ENCODE measurements at places on chromosomes 3 and 15. TPM values are rescaled to one million over a fixed set of nuclear protein-coding genes. Genes with fewer than 3 reads are reported as not detected.

TPRG1 gene
- total RNA-seq: 1.3 TPM

DNA sequence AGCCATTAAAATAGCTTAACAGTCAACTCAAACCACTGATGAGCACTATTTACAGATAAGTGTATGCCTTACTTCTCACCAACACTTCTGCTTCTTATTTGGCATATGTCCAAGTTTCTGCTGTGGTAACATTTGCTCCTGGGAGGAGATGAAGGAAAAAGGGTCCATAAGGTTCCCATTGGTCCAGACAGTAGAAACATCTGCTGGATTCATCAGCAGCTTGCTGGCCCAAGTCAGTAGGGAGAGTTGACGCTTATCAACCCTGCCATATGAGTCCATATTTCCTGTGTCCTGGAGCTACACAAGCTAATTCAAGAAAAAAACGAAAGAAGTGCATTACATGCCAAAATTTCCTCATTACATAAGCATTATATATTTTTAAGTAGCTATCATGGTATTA, 824.5 kb downstream of the CADM2 start:
- DNase-seq: no peak

CILP gene
- under 0.01 TPM for total RNA-seq

DNA sequence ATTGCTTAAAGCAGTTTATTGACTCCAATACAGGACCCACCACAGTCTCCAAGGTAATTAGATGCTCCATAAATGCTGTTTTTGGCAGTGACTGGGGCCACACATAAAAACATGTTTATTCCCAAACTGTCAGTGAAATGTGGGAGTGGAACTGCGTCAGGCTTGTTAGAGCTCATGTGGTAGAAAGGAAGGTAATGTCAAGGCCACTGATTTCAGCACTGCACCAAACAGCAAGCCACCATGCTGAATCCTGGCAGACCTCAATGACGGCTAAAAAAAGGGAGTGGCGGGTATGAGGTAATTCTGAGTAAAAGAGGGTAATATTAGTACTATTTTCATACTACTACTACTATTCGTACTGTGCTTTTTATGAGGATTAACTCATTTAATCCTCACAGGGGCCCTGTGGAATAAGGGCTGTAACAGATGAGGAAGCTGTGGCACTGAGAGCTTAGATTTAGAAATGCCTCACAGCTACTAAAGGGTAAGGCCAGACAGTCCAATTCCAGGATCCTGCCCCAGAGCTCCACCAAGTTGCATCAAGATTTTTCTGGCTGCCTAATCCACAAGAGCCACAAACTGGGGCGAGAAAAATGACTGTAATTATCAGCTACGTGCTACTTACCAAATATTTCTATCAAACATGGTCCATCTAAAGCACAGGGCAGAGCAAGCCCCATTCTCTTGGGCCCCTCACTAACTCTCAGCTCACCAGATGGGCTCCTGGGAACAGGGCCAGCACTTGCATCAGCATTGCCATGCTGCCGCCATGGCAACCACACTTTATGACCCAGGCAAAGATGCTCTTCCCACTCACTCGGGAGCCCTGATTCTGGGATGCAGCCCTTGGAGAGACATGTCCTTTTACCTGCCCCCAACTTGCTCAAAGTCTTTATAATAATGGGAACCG, 83.6 kb upstream of the SPATA12 start:
- peak; percentile 87 for DNase-seq

HRH1 gene
- total RNA-seq: 26.8 TPM

SNURF gene
- total RNA-seq: 12.1 TPM

GRCh38 chr3:168973206-168973605, 690.3 kb downstream of the MECOM start:
- no peak for DNase-seq

HDGFL3 gene
- 23.7 TPM for total RNA-seq

- peak; percentile 85 for DNase-seq
These were observed 482.7 kb upstream of the ADAMTS9 start for GRCh38 chr3:65170390-65171042.

- no peak for DNase-seq
These were observed 561.3 kb downstream of the IGSF11 start for GRCh38 chr3:118473343-118473742.

GRCh38 chr15:42104095-42104891, 9.9 kb upstream of the PLA2G4D start:
- DNase-seq: peak; percentile 31

ATP8B4 gene
- total RNA-seq: 90.2 TPM

- DNase-seq: no peak
These were observed 83.9 kb upstream of the ARL6 start for GRCh38 chr3:97680696-97681095.

CD80 gene
- not detected for total RNA-seq

LTK gene
- 1.6 TPM for total RNA-seq

KCNAB1 gene
- total RNA-seq: not detected

- DNase-seq: no peak
These were observed at the start of gene GPR15 for GRCh38 chr3:98531622-98532274. Gene GPR15, plus strand, starts transcription at chr3:98531978. Its CDS starts 56 bp downstream, at chr3:98532034.

YEATS2 gene
- total RNA-seq: 29.6 TPM

FRMD5 gene
- total RNA-seq: 1.3 TPM

DNA sequence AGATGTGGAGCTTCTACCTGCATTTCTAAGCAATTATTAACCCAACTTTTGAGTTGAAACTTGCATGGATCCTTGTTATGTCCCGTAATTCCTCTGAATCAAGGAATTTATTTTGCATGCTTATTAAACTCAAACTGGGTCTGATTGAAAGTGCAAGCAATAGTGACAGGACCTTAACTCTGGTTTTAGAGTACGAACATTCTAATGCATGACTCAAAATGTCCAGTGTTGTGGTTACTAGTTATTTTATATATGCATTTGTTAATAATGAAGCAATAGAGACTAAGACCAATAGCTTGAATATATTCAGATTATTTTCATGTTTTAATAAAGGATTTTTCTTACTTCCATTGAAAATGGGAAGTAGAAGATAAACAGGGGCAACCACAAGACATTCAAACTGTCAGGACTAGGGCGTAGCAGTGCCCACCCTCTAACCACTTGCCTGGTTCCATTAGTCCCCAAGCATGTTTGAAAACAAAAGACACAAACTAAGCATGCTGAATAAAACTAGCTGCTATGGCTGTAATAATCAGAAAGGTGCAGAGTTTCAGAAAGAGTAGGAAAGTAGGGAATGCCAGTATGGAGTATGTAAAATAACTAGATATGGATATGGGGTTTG, 28.1 kb downstream of the OIP5 start:
- DNase-seq: no peak

DNA sequence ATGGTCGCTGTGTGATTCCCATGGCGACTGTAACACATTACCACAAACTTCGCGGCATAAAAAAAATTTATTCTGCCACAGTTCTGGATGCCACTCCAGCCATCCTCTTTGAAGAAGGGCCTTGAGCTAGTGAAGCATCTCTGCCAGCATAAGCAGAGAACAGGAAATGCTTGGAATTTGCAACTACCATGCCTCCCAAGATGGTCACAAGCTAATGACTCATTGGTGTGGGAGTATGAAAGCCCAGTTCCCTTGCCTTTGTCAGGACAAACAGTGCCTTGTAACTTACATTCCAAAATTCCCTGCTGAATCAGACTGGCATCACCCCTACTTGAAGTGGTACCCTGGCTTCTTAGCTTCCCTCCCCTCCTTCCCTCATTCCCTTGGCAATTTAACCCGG, 129.7 kb downstream of the PROS1 start:
- DNase-seq: peak; percentile 64

DNA sequence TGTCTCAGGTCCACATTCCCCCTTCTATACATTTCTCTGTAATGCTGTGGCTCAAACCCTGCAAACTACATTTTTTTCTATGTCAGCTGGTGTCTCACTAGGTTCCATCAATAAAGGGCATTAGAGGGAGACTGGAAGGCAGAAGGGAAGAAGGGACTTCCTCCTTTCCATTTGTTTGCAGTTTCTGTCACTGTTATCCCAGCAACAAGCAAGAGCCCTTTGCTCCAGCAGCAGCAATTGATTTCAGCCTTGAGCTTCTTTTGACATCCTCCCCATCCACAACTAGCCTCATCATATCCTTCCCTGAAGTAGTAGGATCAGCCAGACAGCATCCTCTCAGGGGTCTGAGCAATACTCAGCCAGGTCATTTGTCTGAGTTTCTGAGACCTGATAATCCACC, 5.3 kb upstream of the NCK1 start:
- DNase-seq: no peak

DPPA4 gene
- total RNA-seq: not detected

DPPA2 gene
- total RNA-seq: not detected

TERC gene
- total RNA-seq: 175 TPM

DNA sequence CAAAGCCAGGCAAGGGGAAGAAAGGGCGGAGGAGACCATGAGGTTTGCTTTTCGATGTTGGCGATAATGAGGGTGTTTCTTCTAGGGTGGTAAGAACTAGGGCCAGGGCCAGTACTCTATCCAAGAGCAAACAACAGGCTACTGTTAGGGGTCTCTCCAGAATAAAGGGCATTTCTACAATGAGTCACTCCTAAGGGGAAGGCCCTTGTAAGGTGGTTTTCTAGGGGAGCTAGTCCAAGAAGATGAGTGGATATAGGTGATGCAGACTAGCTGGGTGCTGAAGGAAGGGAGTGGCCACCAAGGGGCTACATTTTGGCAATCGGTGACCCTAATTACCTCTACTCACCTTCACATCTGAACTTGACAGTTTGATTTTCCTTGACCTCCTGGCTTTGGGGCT, 148.5 kb upstream of the HACD2 start:
- DNase-seq: no peak

GRCh38 chr3:15499536-15499935, 22.0 kb downstream of the COLQ start:
- DNase-seq: peak; percentile 7

GRCh38 chr3:66554178-66554577, 53.4 kb upstream of the LRIG1 start:
- DNase-seq: peak; percentile 56

DNA sequence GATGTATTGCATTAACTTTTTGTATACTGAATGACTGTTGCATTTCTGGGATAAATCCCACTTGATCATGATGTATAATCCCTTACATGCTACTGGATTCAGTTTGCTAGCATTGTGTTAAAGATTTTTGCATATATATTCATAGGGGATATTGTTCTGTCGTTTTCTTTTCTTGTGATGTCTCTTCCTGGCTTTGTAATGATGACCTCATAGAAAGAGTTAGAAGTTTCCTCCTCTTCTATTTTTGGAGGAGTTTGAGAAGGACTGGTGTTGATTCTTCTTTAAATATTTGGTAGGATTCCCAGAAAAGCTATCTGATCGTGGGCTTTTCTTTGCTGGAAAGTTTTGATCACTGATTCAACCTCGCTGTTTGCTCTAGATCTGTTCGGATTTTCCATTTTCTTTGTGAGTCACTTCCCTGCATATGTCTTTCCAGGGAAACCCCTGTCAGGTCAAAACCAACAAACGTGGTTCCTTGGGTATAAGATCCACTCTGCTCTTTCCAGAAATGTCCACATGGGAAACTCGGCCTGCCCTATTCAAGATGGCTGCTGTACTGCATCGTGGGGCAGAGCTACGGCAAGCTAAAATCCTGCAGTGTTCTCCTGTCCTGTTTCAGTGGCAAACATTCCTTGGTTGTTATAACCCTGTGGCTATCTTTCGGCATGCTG, 120.4 kb downstream of the GABRG3 start:
- DNase-seq: no peak

- no peak for DNase-seq
These were observed 34.3 kb upstream of the ANKRD34C start for GRCh38 chr15:79248183-79248582.

ALPK3 gene
- total RNA-seq: 0.86 TPM

DNA sequence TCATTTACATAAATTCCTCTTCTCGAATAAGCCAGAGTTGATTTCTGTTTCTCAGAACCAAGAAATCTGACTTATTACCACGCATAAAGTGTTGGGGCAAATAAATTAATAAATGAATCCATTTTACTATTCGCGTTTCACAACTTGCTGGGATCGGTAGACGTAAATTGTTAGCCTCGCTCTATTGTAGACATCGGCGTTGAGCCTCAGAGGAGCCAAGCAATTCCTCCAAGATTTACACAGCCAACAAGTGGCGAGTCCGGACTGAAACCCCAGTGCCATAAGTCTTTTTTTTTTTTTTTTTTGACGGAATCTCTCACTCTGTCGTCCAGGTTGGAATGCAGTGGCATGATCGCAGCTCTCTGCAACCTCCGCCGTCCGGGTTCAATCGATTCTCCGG, 8.9 kb downstream of the KLHL6 start:
- DNase-seq: no peak

CALML4 gene
- 1.7 TPM for total RNA-seq

SCAANT1 gene
- not detected for total RNA-seq

TCAIM gene
- total RNA-seq: 37.6 TPM

DNA sequence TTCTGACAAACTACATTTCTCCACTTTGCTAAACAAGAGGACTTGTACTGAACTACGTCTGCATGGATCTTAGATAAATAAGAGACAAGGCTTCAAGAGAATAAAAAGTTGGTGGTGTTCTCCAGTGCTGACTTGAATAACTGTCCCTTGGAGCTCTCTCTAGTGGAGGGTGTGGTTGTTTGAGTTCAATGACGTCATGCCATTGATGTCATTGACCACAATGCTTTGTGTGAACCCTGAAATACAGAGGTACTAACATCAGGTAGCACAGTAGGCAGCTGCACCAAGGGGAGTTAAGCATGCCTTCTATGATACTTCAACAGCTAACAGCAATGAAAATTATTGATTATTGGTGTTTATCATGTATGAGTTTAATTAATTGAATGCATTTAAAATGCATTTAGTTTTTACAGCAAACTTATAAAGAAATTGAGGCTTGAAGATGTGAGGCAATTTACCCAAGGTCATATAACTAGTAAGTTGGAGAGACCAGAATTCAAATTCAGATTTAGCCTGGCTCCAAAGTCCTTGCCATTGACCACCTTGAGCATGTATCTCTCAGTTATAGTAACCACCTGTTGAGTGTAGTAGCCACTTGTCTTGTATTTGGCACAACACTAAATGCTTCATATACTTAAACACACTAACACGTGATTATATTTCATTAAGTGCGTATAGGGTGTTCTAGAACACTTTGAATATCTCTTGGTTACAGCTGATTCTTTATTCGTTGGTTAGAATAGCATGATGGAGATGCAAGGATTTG, 126.0 kb upstream of the ANKRD28 start:
- no peak for DNase-seq

SLC22A14 gene
- 0.86 TPM for total RNA-seq

DNA sequence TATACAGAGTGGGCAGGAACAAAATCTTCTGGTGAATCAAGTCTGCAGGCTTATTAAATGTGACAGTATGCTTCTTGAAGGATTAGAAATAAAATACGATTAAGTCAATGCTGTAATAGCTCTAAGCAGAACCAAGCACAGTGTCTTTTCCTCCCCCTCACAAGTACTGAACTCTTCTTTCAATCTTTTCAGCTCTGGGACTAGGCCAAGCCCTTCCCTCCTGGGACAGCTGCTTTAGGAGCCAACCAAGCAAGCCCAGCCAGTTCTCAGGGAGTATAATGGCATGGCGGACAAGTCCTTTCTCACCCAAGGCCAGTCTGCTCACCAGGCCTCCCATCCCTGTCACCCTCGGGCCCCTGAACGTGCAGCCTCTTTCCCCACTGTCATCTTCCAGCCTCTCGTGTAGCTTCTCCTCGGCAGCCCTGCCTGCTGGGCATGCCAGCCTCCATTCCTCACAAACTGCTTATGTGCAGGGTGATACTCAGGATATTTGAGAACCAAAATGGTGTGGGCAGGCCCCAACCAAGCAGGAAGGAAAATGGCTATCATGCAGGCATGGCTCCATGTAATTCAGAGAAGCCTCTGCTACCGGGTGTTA, 8.4 kb upstream of the PPP1R2 start:
- no peak for DNase-seq

All from fibroblast of villous mesenchyme (primary cell).